ENCODE measurements at places on chromosomes 7 and 10. TPM values are rescaled to one million over a fixed set of nuclear protein-coding genes. Genes with fewer than 3 reads are reported as not detected.

CLDN15 gene
- 29.0 TPM for polyA plus RNA-seq

ADAM12 gene
- 24.0 TPM for polyA plus RNA-seq

GRCh38 chr10:20986049-20986448 is 88.9 kb upstream of the NEBL start:
- no peaks in the 10 kb centered on the region for H3K4me1 ChIP-seq
- H3K4me3 ChIP-seq = no peak overlapping the region
- no peak overlapping the region for H3K27ac ChIP-seq
- no peak for DNase-seq

DNA sequence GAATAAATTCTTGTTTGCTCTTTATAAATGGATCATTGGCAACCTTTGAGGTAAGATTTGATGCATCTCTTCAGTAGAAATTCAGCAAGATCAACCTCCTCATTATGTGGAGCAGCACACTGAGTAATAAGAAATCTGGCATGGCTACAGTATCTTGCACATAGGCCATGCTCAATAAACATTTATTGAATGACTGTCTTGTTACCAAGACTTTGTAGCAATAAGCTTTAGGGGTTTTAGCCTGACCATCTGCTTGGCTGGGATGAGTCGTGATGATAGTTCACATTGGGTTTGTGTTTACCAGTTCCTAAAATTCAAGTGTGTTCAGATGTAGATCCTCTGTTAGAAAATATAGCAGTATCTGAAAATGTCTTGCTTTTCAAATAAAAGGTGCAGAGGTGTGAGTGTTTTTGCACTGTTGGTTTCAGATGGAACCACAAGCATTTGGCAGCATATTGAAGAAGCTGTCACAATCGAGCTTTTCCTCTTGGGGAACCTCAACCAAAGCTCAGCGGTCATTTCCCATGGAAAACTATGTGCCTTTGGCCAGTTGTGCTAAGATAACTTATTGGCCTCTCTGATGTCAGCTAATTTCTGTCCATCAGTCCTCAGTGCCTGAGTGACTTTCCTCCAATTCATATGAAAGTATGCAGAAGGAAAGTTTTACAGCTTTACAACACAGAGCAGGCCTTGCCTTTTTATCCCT is 442.6 kb downstream of the GFRA1 start:
- H3K4me1 ChIP-seq = no peaks in the 10 kb centered on the region
- H3K27ac ChIP-seq = no peak overlapping the region
- no peaks in the 10 kb centered on the region for H3K36me3 ChIP-seq
- H3K27me3 ChIP-seq = no peaks in the 10 kb centered on the region
- H3K4me3 ChIP-seq = no peak overlapping the region

- peak overlapping the region; percentile 91 for H3K27ac ChIP-seq
- no peaks in the 10 kb centered on the region for H3K36me3 ChIP-seq
- no peaks in the 10 kb centered on the region for H3K27me3 ChIP-seq
- H3K4me3 ChIP-seq = no peak overlapping the region
Observed at GRCh38 chr7:80443325-80443724, 68.5 kb downstream of the GNAT3 start.

DNA sequence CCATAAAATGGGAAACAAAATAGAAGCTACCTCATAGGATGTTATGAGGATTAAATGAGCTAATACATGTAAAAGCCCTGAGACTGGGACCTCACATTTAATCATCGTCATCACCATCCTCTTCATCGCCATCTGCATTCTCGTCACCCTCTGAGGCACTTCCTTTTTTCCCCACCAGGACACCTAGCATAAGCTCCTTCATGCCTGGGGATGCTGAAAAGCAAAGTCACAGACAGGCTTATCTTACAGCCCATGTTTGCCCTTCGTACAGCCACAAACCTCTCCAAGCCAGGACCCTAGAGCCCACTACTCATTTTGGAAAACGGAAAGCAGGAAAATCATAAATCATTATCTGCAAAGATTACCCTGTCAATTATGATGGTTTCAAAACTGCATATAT is 249.6 kb downstream of the GPAM start:
- H3K4me1 ChIP-seq = no peaks in the 10 kb centered on the region
- no peak overlapping the region for H3K4me3 ChIP-seq

DNA sequence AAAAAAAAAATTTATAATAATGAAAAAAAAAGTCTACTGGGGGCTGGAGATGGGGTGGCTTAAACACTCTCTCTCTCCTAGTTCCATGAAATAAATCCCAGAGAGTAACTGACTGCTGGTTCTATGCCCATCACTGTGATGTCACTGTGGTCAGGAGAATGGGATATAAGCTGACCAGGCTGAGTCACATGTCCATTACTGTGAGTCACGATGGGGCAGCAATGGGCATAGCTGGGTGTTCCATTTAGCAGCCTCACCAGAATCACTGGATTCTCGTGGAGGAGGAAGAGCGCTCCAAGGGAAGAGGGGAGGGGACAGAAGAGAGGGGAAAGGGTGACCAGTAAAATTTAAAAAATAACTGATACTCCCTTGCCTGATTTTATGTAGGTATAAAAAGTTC is 37.1 kb downstream of the MASTL start:
- DNase-seq = peak; percentile 17
- H3K27ac ChIP-seq = peak overlapping the region; percentile 81
- peaks cover 13% of the 10 kb centered on the region for H3K36me3 ChIP-seq
- H3K4me3 ChIP-seq = no peak overlapping the region

DNA sequence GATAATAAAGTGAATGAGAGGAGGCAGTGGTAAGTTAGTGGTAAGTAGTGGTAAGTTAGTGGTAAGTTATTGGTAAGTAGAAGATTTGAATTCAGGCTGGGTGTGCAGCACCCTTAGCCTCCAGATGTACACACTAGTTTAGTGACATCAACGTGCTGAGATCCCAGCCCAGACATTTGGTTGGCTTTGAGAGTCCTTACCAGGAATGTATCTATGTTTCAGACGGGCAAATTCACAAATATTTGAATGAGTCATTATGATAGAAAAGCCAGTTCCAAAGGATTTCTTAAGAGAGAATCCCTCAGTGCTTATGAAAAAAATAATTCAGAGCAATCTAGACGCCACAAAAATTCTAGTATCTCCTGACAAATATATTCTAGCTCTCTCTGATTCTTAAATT is 70.0 kb downstream of the ARL4A start:
- H3K4me3 ChIP-seq = no peak overlapping the region
- no peaks in the 10 kb centered on the region for H3K4me1 ChIP-seq
- peak overlapping the region; percentile 46 for H3K27ac ChIP-seq
- H3K36me3 ChIP-seq = no peaks in the 10 kb centered on the region
- no peak for DNase-seq
- no peaks in the 10 kb centered on the region for H3K27me3 ChIP-seq

GRCh38 chr10:34288634-34289033 is 526.5 kb downstream of the PARD3 start:
- H3K4me1 ChIP-seq = peaks cover 6% of the 10 kb centered on the region
- H3K27ac ChIP-seq = no peak overlapping the region
- H3K4me3 ChIP-seq = no peak overlapping the region
- no peaks in the 10 kb centered on the region for H3K36me3 ChIP-seq
- no peak for DNase-seq

All from SK-N-SH (cell line).